ENCODE measurements at places on chromosomes 2 and 18.

GRCh38 chr18:48137374-48138081 lies 207.1 kb upstream of the SMAD2 start:
- no peak for DNase-seq

DNA sequence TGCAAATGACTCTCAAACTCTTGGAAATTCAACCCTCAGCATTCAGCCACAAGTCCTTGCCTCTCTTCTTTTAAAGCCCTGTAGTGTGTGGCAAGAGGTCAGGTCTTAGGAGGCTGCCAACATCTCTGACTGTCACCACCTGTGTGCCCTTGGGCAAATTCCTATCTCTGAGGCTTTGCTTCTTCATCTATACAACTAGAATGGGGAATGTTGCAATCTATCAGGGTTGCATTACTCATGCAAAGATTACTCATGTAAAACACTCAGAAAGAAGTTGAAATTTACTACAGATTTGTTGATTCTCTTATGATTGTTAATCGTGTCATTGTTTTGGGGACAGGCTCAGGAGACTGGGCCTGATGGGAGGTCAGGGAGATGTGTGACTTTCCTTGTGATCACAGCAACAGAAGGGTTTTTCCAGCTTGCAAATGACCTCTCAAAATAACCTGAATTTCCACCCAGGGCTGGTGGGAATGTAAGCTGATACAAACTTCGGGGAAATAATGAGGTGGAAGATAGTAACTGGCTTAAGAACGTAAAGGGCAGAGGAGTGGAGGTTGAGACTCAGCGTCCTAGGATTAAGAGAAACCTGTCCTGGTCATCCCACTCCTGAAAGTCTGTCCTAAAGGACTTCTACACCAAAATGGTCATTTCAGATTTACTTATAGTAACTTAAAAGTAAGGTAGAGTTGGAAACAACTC lies 32.1 kb upstream of the SIGLEC15 start:
- DNase-seq: no peak

- DNase-seq: no peak
Measured at GRCh38 chr2:154439156-154439555, 259.3 kb upstream of the KCNJ3 start.

- DNase-seq: no peak
Measured at GRCh38 chr2:22554453-22554852, 830.5 kb upstream of the KLHL29 start.

DNA sequence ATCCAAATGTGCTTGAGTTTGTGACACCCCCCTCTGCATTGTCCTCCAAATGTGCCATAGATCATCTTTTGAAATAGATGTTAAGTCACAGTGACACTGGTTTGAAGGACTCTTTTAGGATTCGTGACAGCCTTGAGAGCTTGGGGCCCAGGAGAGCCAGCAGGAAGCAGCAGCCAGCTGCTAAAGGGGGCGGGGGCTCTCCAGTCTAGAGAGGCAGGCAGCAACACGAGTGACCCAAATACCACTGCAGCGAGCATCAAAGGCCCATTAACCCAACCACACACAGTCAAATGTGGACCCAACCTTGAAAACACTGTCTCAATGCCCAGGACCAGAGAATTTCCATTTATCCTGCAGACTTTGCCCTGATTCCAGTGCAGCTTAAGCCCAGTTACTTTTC lies 75.6 kb downstream of the ZBTB7C start:
- DNase-seq: no peak

DNA sequence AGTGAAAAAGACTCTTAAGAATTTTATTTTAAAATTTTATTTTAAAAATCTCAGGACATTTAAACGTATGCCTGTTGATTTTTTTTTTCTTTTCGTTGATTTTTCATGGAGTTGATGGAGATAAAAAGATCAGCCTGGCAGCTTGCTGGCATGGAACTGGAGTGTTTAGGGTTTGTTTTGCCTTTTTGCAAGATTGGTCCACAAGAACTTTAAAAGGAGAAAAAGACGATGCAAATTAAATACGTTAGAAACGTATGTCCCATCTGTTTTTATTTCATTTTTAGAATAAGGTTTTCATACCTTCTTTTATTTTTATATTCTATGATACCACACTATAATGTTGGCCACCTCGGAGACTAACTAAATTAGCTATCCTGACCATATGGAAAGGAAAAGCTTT lies 254.9 kb downstream of the ARHGAP15 start:
- no peak for DNase-seq

DNA sequence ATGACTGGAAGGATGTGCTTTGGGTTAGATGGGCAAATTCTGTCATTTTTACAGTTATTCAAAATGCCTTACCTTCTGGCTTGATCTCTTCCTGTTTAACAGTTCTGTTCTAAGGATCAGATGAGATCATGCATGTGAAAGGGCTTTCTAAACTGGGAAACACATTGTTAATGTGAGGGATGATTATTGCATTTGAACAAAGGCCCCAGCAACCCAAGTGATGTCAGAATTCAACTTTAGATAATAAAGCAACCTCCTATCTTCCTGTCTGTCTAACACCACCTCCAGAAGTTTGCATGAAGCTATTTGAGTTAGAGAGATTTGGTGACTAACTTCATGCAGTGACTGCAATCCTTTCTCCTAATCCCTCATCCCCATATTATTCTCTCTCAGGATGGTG lies 77.8 kb upstream of the B3GNT2 start:
- no peak for DNase-seq

- DNase-seq: no peak
Measured at GRCh38 chr2:18501729-18502128, 58.7 kb downstream of the RDH14 start.

GRCh38 chr18:29457316-29457889 lies 1280.5 kb upstream of the CDH2 start:
- no peak for DNase-seq

- no peak for DNase-seq
Measured at GRCh38 chr18:457521-458412, 42.7 kb downstream of the COLEC12 start.

DNA sequence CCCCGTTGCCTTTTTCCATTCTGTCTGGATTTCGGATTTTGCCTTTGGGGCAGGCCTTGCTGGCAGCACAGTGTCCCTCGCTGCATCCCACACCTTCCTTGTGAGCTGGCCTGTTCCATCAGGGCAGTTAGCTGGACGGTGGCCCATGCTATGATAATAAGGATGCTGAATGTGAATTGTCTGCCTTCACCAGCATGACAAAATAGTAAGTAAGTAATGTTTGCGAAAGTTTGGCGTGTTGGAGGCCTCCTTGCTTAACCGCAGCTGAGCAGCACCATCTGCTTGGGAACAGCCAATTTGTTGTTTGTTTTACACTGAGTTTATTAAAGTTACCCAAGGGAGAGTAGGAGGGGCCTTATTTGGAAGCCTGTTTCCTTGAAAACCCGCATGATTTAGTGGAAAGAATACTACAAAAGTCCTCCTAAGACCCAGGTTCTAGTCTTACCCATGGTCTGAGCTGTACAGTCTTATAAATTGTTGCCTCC lies 469.7 kb upstream of the FANCL start:
- no peak for DNase-seq

GRCh38 chr18:62751341-62751821 lies 36.0 kb downstream of the PHLPP1 start:
- no peak for DNase-seq

- no peak for DNase-seq
Measured at GRCh38 chr2:189302274-189302948, 122.8 kb upstream of the COL5A2 start.

- DNase-seq: no peak
Measured at GRCh38 chr2:216188956-216189355, 79.8 kb downstream of the XRCC5 start.

GRCh38 chr2:38619458-38620164 lies 16.9 kb upstream of the HNRNPLL start:
- no peak for DNase-seq

GRCh38 chr18:74477771-74478170 lies 18.4 kb upstream of the CNDP2 start:
- DNase-seq: no peak

DNA sequence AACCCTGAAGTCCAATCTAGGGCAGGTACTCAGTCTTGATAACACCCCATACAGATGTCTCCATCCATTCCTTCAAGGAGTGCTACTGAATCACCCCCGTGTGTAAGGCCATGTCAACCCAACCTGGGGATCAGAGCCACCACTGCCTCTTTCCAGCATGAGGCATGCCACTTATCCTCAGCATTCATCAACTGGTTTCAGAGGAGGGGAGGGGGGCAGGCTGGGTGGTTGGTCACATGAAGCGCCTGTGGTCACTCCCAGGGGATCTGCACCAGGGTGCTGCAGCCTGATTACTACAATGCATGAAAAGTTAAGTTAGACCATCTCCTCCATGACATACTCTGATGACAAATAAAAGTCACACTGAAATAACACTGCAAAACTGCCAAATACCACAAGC lies 65.0 kb downstream of the UXS1 start:
- no peak for DNase-seq

- DNase-seq: no peak
Measured at GRCh38 chr2:42047488-42048298, at the start of gene PKDCC. Gene PKDCC, plus strand, starts transcription at chr2:42048021. Its CDS starts 179 bp downstream, at chr2:42048200.

DNA sequence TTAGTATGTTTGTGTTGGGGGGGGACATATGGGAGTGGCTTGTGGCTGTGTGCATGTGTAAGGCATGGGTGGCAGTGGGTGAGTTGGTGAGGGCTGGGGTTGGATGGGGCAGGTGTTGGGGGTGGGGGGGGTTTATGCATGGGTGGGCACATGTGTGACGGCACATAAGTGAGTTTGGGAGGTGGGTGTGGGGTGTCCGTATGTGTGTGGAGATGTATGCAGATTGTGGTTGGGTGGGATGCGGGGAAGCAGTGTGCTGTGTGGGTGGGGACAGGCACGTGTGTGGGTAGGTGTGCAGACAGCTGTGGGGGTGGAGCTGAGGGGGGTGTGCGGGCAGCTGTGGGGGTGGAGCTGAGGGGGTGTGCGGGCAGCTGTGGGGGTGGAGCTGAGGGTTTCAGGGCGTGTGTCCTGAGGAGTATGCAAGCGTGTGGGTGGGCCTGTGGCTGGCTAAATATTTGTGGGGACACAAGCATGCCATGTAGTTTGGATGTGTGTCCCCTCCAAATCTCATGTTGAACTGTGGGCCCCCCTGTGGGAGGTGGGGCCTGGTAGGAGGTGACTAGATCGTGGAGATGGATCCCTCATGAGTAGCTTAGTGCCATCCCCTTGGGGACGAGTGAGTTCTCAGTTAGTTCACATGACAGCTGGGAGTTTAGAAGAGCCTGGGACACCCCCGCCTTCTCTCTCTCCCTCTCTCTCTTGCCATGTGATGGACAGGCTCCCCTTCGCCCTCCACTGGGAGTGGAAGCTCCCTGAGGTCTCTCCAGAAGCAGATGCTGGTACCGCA lies 59.4 kb downstream of the ANKMY1 start:
- DNase-seq: no peak

DNA sequence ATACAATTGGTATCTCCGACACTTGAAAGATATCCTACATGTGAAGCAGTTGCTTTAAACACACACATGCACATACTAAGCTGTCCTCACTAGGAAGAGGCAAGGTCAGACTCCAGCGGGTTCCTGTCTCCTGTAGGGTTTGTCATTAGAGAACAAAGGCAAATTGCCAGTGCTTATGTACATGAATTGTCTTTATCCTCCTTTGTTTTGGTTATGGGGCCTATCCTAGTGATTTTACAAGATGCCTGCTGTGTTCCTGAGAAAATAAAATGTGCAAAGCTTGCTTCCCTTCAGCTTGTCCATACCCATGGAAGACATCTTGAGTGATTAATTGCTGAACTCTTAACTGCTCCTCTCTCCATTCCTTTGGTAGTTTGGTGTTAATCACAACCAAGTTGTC lies 86.7 kb upstream of the SLC39A10 start:
- DNase-seq: no peak

GRCh38 chr2:18819566-18819965 lies 230.2 kb upstream of the NT5C1B start:
- no peak for DNase-seq

DNA sequence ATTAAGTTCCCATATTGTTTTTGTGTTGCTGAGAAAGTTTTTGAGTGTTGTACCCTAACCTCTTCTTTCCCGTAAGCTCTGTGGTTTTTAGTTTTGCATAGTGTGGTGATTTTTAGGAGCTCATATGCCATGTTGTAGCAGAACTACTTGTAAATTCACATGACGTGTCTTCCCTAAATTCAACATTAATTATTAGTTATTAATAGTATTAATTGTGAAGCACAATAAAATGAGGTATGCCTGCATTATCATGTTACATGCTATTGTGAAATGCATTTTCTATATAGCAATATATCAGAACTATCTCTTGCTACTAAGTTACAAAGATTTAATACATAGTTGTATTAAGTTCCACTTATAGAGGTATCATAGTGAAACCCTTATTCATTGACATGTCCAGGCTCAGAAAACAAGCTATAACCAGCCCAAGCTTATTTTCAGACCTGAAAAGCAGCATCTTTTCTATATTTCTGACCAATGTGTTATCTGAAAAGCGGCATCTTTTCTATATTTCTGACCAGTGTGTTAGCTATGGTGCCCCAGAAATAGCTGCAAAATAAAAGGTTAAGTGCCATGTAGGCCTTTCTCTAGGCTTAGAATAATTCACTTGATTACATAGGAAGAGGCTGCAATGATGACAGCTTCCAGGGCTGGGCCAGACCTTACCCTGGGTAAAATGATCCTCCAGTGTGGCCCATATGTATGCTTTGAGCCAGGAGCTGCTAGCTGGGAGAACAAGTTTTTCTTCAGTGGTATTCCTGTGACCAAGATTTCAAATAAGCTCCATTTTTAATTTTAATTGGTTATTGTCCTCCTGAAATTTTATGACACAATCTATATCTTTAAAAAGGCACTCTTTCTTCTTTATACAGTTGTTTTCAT lies 21.6 kb downstream of the EPAS1 start:
- DNase-seq: no peak

GRCh38 chr2:10547663-10548376 lies 99.7 kb upstream of the ODC1 start:
- no peak for DNase-seq

DNA sequence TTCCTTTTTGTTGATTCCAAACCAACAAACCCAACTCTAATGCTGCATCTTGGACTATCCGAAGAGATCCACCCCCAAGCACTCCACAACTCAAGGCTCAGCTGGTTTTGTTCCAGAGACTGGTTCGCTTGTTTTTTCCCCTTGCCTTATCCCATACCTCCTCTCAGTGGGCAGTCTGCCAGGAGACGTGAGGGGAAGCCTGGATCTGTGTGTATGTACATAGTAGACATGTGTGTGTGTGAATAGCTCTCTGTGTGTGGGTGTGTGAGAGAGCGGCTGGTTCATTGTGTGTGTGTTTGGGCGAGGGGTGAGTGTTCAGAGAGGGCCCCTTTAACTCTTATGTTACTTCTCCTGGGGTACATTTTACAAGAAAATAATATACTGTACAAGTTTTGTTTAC lies 94.4 kb downstream of the NRP2 start:
- no peak for DNase-seq

GRCh38 chr18:49861659-49862058 lies 48.3 kb upstream of the ACAA2 start:
- DNase-seq: no peak

DNA sequence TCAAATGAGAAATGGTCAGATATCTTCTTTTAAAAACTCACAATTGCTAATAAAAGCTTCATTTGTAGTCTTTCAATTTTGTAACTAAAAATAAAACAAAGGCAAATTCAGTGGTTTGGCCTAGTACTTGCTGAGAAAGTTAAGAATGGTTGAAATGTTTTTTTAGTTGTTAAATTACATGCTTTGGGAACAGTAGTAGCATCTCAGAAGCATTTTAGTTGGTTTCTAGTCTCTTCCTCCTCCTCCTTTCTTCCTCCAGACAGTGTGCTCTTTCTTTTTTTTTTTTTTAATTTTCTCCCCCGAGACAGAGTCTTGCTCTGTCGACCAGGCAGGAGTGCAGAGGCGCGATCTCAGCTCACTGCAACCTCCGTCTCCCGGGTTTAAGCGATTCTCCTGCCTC lies 9.8 kb downstream of the TRAK2 start:
- no peak for DNase-seq
